NCI-H526 treated with DMSO at 0.1 percent for 48 hours (cell line): ENCODE measurements at places on chromosomes 7 and 10.

DNA sequence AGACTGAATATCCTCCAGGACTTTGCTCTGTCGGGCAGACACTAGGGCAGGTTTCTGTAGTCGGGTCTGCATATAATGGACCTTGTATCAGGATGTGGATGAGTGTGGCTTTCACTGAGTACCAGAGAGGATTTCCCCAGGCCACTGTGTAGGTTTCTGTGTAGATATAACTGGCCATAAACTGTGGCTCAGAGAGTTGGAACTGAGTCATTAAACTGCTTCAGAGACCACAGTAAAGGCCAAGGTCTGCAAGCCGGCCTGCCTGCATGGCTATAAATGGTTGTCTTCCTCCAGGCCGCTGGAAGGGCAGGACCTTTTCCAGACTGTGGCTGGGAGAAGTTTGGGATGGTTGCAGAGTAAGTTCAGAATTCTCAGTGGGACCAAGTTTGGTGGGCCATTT lies 16.9 kb downstream of the ZNF92 start:
- DNase-seq = no peak

DNA sequence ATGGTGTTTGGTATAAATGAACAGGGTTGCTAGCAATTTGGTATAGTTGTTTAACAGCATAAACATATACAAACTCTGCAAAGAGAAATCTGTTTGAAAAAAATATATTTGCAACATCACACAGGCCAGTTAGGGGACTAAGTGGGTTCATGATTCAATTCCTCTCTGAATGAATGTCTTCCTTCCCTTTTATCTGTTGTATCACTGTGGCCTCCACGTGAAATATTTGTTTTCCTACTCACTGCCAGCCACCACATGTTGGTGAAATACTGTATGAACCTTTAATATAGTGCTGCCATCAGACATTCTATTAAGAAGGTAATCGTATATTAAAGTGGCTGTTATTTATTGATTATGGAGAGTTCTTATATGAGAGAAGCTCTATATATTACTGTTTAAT lies 157.0 kb downstream of the ARID5B start:
- no peak for DNase-seq

GRCh38 chr7:134995239-134996096 lies 9.2 kb downstream of the AGBL3 start:
- no peak for DNase-seq

DNA sequence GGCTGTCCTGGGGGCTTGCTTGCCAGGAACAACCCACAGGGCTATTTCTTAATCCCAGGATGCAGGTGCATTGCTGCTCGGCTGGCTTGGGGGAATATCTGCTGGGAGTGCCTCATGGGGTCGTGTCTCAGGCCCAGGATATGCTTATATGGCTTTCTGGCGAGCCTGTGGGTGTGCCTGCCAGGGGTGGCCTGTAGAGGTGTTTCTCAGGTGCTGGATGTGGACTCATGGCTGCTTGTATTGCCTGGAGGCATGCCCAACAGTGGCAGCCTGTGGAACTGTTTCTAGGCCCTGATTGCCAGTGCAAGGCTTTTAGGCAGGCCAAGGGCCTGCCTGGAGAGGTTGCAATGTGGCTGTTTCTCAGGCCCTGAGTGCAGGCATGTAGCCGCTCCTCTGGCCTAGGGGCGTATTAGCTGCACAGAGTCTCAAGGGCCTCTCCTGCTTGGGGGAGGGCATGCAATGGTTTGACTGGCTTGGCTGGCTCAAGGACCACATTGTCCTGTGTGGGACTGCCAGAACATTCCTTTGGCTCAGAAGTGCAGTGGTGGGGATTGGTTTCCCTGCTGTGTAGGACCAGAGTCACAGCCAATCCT lies 202.1 kb downstream of the ATRNL1 start:
- no peak for DNase-seq

DNA sequence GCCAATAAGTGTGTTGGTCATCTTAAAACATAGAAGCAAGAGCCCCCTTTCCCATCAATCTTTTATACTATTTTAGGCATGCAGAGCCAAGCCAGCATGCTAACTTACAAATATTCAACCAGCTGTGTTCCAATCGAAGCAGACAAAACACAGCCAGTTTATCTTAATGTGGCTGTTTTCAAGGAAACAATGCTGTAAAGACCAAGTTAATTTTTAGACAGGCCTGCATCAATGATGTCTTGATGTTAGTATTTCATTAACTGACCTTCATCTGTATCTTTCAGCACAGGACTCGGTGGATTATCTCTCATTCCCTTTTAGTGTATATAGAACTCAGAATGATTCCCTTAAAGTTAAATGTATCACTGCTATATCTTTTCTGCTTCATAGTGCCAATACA lies 262.0 kb upstream of the ZWINT start:
- DNase-seq = no peak

GRCh38 chr7:342681-343216 lies 52.8 kb downstream of the FOXL3 start:
- DNase-seq = no peak

- DNase-seq = no peak
These were observed 27.5 kb upstream of the SMARCD3 start for GRCh38 chr7:151275813-151276577.

DNA sequence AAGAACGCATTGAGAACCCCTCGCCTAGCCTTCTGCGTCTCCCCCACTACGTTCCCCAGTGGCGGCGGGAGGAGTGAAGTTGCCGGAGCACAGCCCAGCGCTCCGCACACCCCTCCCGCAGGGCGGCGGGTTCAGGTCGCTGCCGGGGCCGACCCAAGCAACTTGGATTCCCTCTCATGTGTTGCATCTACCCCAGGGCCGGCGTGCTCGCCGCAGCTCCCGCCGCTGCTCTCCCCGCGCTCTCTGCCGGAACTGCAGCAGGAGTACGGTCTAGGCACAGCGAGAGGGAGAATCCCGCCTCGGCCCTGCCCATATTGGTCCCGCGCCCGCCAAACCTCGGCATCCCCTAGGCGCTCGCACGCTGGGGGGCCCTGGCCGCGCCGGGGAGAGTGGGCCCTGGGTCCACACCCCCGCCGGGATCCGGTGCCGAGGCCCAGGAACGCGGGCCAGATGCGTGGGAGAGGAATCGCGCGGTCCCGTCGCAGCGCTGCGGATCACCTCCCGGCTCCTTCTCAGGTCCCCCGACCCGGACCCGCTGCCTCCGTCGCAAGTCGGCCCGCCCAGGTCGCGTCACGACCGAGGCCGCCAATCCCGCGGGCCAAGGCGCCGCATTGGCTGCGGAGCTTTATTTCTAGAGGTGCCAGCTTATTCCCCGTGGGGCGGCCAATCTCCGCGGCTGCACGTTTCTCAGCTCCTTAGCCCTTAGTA lies 648 bp upstream of the TMEM243 start:
- peak; percentile 79 for DNase-seq

GRCh38 chr10:27746397-27747095 lies 927 bp upstream of the MKX start:
- DNase-seq = no peak

GRCh38 chr7:95527033-95527775 lies 41.5 kb downstream of the ASB4 start:
- DNase-seq = peak; percentile 27

GRCh38 chr7:120554960-120555571 lies 282.1 kb downstream of the KCND2 start:
- peak; percentile 72 for DNase-seq

GRCh38 chr10:122113945-122114747 lies 125.2 kb downstream of the TACC2 start:
- no peak for DNase-seq
